Pancreas (tissue), 10 donors: ENCODE measurements at places on chromosomes 5 and 9. TPM values are rescaled to one million over a fixed set of nuclear protein-coding genes. Genes with fewer than 3 reads are reported as not detected.

GRCh38 chr5:68070591-68071281 is 144.8 kb upstream of the PIK3R1 start:
- DNase-seq, result no peak

- no peak for DNase-seq
Observed at GRCh38 chr9:89488936-89489335, 9.0 kb downstream of the SEMA4D start.

- DNase-seq, result no peak
Observed at GRCh38 chr5:3392306-3392939, 203.2 kb upstream of the IRX1 start.

DNA sequence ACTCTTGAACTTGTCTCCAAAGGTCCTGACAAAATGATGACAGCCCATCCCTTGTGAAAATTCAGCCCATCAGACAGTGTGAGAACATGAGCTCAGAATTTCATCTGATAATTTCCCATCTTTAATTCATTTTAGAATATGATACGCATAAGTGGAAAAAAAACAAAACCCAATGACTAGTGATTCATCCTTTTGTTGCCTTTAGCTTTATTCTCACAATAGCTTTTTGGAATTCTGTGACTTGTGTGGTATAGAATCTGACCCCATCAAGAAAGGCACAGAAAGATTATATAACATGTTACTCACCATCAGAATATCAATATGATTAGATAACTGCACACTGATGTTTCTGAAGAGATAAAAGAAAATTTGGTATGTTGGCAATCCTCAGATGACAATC is 16.1 kb upstream of the TMED7 start:
- no peak for DNase-seq

- no peak for DNase-seq
Observed at GRCh38 chr5:42767491-42768105, 11.0 kb downstream of the CCDC152 start.

SEC61B gene
- 131 TPM for total RNA-seq

DNA sequence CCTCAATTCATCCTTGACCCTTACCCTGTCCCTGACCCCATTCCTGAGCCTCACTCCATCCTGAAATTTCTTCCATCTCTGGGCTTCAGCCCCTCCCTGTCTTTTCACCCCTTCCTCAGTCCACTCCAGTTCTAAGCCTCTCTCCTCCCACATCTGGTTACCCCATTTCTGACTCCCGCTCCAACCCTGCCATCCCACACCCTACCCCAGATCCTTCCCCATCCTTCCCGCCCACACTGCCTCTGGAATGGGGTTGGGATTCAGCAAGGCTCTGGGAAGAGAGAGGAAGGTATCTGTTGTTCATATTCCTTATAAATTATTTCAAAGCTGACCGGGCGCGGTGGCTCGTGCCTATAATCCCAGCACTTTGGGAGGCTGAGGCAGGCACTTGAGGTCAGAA is 29.9 kb upstream of the MVB12B start:
- no peak for DNase-seq

PCDH12 gene
- 1.6 TPM for total RNA-seq

GRCh38 chr5:113495422-113495841 is 7.2 kb upstream of the MCC start:
- no peak for DNase-seq

GRCh38 chr9:134054891-134055811 is 12.7 kb downstream of the BRD3 start:
- peak; percentile 83 for DNase-seq

GRCh38 chr5:93311881-93312280 is 269.1 kb downstream of the NR2F1-AS1 start:
- no peak for DNase-seq

- DNase-seq, result no peak
Observed at GRCh38 chr9:92563116-92564100, 27.6 kb upstream of the ECM2 start.

- DNase-seq, result no peak
Observed at GRCh38 chr9:3968891-3969290, 331.0 kb downstream of the GLIS3 start.

SIT1 gene
- total RNA-seq, result 0.25 TPM

DNA sequence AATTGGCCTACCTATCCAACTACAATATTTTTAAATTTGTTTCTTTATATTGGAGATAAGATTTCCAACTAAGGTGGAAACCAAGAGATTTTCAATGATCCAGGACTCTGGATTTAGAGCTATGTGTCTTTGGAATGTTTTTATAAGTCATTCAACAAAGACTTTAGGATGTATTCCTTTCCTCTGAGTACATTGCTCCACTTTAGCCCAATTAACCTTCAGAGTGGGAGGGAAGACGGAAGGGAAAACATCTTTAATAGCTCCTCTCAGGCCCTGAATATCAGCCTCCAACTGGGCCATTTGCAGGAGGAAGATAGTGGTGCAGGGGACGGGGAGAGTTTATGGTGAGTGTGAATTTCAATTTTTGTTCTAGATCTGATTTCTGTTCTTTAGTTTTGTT is 239.2 kb downstream of the PIK3R1 start:
- DNase-seq, result no peak

GRCh38 chr5:14082973-14083372 is 60.2 kb upstream of the TRIO start:
- DNase-seq, result no peak

DNA sequence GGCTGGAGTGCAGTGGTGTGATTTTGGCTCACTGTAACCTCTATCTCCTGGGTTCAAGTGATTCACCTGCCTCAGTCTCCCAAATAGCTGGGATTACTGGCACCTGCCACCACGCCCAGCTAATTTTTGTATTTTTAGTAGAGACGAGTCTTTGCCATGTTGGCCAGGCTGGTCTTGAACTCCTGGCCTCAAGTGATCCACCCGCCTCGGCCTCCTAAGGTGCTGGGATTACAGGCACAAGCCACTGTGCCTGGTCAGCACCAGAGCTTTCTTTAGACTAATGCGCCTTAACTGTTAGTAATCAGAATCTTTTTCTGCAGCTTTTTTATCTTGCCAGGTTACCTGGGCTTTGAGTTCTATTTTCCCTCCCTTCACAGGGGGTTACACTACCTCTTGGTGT is 18.4 kb downstream of the PTGS1 start:
- no peak for DNase-seq

GRCh38 chr5:76271836-76272235 is 131.2 kb upstream of the IQGAP2 start:
- DNase-seq, result no peak

ORM2 gene
- total RNA-seq, result 3.1 TPM

GRCh38 chr5:61675015-61675692 is 343.1 kb downstream of the ZSWIM6 start:
- peak; percentile 28 for DNase-seq

PPP3R2 gene
- total RNA-seq, result not detected

GRCh38 chr5:173963867-173964441 is 25.0 kb upstream of the C5orf47 start:
- no peak for DNase-seq

MSMP gene
- total RNA-seq, result not detected

DNA sequence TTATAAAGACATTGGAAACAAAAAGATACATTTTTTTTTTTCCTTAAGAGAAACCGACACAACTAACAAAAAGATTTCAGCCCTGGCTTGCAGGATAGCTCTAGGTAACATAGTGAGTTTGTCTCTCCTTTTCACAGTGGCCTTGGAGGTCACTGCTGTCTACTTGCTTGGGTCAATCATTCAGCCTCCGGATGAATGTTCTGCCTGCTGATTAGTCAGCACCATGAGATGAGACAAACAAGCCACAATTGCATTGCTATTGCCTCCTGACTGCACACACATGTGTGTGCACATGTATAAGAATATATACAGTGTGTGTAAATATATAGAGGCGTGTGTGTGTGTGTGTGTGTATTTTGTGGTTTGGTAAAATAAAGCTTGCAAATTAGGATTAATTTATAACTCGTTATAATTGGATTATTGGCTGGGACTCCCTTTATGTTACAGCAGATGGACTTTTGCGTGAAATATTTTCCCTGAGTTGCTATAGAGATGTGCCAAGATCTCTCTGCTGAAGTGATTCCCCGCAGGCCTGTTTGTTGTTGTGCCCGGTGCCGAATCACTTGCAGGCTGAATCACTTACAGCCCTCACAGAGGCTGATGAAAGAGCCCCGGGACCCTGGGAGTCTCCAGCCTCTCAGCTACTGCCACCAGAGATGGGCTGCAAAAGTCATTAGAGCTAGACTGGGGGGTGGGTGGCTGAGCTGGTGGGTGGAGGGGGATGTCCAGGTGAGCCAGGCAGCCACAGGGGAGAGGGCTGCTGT is 161.2 kb downstream of the FGF18 start:
- DNase-seq, result no peak

ACER2 gene
- 4.9 TPM for total RNA-seq

GRCh38 chr9:89207026-89207425 is 28.4 kb upstream of the SHC3 start:
- no peak for DNase-seq

IRX4 gene
- total RNA-seq, result not detected

DNA sequence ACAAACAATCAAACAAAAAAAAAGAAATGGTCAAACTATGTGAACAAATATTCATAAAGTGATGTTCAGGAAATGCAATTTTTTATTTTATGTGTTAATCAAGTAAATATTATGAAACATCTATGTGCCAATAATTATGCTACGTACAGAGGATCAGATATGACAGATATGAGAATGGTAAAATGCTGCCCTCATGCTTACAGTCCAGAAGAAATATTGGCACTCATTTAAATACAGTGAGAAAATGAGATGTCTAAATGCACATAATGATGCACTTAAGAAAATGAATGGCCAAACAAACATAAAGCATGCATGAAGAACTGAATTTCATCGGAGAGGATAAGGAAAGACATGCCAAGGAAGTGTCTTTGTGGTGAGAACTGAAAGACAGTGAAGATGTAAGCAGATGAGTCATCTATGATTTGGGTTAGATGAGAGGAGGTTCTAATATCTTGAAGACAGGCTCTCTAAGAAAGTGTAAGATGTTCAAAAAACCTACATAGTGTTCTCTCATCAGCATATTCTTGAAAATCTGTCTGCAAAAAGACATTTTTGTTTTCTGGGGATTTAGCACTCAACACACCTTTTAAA is 1231.1 kb upstream of the ACO1 start:
- no peak for DNase-seq

DNA sequence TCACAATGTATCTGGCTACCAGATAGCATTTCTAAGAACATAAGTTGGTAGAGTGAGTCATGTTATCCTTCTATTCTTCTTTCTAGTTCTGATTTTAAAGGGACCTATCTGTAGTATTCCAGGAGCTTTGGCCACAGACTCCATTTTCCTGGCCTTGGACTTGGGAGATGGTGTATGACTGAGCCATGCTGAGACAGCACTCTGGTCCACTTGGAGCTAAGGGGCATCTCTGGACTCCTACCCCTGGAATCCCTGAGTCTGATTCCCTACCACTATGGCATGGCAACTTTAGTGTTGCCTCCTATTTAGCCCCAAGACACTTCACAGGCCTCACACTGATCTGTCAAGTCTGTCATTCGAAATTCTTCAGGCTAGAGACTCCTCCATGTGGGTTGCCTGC is 58.8 kb downstream of the BAAT start:
- DNase-seq, result no peak

DNA sequence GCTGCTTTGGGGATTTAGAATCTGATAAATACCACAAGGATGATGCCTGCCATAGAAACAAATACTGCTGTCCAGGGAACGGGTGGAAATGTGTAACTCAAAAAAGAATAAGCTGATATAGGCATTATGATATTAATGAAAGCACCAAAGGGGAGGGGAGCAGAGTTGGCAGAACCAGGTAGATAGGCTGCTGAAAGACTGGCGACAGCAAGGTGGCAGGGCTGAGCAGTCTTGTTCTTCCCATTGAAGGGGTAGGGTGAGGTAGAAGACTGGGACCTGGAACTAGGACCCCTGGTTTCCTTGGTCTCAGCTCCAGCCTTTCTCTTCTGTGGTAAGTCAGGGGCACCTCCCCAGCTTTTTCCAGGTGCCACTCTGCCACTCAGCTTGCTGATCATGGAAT is 31.4 kb upstream of the TMOD1 start:
- DNase-seq, result no peak

- DNase-seq, result peak; percentile 32
Observed at GRCh38 chr5:179294131-179294780, 51.0 kb downstream of the ADAMTS2 start.

DNA sequence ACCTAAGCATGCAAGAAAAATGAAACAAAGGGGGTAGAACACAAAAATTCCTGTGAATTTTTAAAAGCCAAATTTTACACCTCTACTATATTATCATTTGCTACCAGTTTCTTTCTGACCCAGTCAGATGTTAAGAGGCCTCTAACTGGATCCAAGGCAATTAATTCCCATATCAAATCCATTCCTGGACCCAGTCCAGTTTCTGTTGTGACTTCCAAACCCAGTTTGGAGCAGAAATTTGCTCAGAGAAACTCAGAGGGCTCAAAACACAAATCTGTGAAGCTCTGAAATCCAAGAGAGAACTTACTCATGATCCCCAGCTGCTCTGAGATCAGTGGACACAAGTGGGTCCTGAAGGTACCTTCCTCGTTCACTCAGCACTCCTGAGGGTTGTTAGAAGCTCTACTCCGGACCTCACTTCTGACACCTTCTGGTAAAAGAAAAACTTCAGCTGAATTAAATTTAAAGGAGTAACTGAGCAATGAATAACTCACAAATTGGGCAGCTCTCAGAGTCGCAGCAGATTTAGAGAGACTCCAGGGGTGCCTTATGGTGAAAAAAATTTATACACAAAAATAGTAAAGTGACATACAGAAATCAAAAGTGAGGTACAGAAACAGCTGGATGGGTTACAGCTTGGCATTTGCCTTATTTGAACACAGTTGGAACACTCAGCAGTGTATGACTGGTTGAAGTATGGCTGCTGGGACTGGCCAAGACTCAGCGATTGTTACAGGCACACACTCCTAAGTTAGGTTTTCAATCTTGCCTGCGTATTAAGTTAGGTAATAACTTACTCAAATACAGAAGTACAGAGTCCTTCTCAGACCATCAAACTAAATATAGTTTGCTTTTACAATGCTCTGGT is 32.4 kb downstream of the INSL4 start:
- peak; percentile 18 for DNase-seq

- peak; percentile 88 for DNase-seq
Observed at GRCh38 chr5:172772112-172772906, 1.3 kb upstream of the DUSP1 start.

BTNL8 gene
- 0.51 TPM for total RNA-seq

DNA sequence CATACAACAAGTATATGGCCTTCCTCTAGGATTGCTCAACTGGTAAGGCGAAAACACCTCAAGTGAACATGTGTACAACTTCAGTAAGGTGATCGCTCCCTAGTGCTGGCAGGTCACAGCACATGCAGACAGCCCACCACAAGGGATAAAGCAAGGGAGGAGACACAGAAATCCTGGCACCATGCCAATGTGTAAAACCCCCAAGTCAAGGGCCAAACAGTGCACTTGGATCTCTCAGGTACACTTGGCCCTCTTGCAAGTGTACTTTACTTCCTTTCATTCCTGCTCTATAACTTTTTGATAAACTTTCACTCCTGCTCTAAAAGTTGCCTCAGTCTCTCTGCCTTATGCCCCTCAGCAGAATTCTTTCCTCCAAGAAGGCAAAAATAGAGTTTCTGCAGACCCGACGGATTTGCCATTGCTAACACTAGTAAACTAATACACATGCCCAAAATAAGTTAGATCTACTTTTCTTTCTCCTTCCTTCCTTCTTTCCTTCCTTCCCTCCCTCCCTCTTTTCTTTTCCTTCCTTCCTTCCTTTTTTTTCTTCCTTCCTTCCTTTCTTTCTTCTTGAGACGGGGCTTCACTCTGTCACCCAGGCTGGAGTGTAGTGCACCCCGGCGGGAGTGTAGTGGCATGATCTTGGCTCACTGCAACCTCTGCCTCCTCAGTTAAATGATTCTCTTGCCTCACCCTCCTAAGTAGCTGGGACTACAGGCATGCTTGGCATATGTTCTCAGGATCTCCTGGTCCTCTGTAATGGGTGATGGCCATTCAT is 6.8 kb upstream of the LNPEP start:
- DNase-seq, result no peak

MED22 gene
- total RNA-seq, result 6.2 TPM
